Activated T-cell treated with anti-CD3 and anti-CD28 coated beads for 48 hours (primary cell): ENCODE measurements at places on chromosomes 5 and 9.

DNA sequence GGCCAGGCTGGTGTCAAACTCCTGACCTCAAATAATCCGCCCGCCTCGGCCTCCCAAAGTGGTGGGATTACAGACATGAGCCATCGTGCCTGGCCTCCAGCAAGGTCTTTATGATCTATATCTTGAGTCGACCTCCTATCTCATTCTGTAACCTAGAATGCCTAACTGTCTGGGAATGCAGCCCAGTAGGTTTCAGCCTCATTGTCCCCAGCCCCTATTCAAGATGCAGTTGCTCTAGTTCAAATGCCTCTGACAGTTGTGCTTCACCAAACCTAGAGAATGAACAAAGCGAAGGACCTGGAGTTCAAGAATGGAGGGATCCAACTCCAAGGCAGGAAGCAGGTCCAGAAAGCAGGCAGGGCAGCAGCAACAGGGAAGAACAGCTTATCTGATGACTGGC, 30.8 kb downstream of the GLRX start:
- no peak for DNase-seq

GRCh38 chr9:123316053-123316718, 39.8 kb upstream of the CRB2 start:
- no peak for DNase-seq

DNA sequence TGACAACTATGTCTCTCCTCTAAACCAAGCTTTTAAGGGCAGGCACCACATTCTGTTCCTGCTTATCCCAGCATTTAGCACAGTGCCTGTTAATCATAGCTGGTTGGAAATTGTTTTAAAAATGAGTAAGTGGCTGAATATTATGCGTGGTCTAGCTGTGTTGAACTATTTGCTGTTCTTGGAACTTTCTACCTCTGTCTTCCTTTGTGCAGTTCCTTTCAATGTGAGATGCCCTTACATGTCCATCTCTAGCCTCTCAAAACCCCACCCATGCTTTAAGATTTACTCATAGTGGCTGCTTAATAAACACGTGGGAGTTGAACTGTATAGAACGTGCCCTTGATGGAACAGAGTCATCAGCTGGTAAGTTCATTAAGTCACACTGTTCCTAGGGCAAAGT, 34.5 kb downstream of the C9orf57 start:
- no peak for DNase-seq

DNA sequence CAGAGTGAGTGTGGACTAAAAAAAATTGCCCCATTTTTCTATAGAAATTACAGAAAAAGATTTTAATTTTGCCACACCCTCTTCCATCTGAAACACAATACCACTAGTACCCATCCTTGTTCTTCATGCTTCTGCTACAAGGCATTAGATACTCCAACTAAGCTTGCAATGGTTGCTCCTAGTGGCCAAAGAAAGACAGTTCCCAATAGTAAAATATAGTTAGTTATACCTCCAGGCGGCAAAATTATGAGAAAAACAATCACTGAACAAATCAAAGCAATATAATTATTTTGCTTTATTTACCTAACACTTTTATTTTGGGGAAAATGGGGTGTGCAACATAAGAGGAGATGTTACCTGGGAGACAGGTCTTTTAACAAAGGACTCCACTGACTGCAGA, 101.2 kb downstream of the RAPGEF6 start:
- no peak for DNase-seq

- DNase-seq = no peak
Observed at GRCh38 chr9:33260372-33260771, 4.1 kb downstream of the BAG1 start.

DNA sequence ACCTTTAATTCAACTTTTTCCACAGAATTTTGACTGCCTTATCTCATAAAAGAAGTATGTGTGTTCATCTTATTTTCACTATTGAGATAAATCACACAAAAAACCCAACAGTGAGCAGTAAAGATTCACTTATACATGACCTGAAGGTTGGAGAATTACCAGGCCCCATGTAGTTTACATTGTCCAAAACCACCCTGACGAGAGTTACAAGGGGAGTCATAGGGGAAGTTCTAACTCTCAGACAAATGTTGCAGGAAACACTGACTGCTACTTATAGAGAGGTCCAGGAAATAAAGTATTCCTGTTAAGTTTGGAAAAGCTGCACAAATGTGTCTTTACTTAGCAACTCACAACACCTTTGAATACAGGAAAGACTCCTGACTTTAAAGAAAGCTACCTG, 14.1 kb downstream of the SPATA9 start:
- no peak for DNase-seq

DNA sequence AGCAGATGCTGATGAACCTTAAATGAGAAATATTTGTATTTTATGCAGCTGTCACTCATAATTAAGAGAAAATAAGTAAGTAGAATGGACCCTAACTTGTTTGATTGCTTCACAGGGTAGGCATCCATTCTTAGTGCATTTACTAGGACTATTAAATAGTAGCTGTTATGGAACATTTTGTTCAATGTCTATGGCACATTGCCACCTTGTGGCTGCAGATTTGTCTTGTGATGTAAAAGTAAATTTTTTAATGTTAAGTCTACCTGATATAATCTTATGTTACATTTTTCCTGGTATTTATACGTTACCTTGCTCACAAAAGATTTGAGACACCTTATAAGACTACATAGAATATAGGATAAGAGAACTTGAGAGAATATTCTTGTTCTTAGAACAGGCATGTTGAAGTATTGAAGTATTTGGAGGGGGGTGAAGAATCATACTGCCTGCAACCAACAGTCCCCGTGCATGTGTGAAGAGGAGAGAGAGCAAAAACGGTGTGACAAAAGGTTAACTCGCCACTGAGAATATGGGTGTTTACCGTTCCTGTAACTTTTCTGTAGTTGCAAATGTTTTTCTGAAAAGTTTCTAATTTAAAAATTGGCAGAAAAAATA, 161.1 kb downstream of the MAST4 start:
- no peak for DNase-seq

DNA sequence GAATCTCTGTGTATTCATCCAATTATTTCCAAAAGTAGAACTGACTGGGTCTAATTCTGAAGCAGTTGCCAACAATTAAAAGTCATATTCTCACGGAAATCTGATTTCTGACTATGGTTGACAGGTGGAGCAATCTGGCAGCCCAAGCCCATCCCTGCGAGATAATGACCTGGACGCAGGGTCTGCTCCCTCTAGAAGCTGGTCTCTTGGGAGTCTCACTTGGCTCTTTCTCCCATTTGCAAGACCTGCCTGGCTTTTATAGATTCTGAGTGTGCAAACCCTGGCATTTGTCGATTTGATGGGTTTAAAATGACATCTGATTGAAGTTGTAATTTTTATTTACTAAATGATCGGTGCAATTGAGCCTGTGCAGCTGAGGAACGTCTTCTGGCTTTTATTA, 49.4 kb upstream of the NEURL1B start:
- no peak for DNase-seq

- DNase-seq = no peak
Observed at GRCh38 chr9:99119976-99120655, 15.2 kb downstream of the TGFBR1 start.

DNA sequence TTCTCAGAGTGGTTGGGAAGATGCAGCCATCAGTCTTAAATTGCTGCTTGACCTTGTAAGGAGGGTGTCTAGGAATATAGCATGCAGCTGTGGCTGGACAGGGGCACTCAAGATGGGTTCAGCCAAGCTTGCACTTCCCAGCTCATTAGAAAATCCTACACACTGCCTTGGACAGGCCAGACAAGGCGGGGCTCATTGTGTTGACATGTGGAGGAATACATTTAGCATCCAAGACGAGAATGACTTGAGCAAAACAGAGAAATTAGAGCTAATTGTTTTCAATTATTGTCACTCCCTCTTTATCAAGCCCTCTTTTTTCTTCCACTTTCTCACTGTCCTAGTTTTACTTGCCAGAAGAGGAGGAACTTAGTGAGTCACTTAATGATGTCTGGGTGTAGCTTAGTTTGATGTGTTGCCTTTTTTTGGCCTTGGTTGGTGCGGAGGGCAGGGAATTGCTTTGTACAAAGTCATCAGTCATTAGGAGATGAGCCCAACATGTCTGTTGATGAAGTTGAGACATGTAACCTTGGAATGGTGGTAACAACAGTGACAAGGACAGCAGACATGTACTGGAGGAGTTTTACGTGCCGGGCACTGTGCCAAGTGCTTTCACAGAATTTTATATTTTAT, 1219.3 kb upstream of the WWC1 start:
- DNase-seq = no peak

GRCh38 chr5:159359408-159359807, 29.1 kb upstream of the IL12B start:
- no peak for DNase-seq

DNA sequence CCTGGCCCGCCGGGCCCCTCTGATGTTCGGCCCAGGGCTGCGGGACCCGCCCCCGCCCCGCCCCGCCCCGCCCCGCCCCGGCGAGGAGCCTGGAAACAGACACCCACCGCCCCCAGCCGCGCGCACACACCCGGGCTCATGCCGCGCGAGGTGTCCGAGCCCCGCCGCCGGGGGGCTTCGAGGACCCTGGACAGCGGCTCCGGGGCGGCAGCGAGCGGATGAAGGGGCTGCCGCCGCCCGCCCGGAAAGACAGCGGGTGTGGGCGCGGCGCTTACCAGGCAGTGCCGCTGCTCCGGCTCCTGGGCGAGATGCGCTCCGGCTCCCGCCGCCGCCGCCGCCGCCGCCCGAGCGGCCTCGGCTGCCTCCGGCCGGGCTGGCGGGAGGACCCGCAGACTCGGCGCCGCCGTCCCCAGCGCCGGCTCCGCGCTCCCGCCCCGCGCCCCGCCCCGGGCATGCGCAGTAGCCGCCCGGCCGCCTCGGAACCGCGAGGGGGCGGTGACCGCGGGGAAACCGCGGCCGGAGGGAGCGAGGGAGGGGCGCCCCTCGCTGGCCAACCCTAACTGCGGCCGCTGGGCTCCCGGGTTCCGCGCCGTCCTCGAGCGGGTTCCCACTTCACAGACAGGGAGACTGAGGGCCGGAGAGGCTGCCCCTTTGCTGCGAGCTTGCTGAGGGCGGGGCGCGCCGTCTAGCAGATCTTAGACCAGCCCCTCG, at the start of gene GPRIN1:
Gene GPRIN1, minus strand, starts transcription at position 433 of the 711 bp plus-strand sequence. CDS start 10,322 bp downstream, outside the sequence.
- DNase-seq = peak; percentile 77

GRCh38 chr9:100700689-100701318, 122.9 kb downstream of the CAVIN4 start:
- no peak for DNase-seq

- no peak for DNase-seq
Observed at GRCh38 chr5:32445831-32446614, 1.5 kb upstream of the ZFR start.

GRCh38 chr9:105694190-105694847, at the start of gene TMEM38B:
Gene TMEM38B, plus strand, starts transcription at chr9:105694541. Its CDS starts 120 bp downstream, at chr9:105694661.
- DNase-seq = peak; percentile 79

DNA sequence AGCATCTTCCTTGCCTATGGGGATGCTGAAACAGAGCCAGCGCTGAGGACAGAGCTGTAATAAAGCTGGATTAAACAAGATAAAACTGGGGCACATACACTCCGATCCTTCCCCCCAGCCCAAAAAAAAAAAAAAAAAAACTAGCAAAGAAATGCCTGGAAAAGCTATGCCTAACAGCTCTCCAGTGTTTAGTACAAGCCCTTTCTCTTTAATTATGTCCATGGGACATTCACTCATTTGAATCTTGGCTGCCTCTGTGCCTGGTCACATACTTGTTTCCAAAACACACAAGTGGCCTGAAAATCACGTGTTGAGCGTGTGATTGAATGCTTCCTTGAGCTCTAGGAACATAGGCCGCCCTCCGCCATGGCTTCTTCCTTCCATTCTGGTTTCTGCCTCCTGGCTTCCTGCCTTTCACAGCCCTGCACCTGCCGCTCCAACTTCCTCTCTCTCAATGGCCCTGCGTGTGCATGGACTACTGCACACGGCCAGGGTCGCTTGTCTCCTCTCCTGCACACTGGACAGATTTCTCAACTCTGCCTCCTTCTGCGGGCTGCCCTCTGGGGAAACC, 111.0 kb upstream of the RETREG1 start:
- DNase-seq = no peak

DNA sequence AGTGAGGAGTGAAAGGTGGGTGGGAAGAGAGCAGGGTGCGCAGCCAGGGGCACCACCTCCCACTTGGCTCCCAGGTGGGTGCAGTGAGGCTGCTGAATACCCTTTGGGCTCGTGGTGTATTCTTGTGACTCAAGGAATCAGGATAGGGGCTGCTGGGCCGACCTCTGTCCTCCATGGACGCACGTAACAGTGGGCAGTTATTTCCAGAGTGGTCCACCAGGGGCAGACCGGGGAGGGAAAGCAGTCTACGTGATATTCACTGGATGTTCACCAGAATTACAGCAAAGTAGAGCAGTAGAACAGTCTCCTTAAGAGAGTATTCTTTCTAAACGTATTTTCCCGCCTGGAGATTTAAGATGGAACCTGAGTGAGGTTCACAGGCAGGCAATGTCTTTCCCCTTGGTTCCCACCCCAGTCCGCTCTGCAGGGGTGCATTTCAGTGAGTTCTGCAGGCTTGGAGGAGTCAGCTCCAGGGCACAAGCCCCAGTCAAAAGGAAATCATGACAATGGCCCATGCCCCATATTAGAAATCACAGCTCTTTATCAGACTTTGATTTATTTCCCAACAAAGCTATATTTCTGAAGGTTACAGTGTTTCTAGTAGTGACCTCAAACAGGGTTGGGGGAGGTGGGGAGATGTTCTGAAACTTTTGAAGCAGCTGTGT, 88.7 kb downstream of the SYK start:
- DNase-seq = no peak

DNA sequence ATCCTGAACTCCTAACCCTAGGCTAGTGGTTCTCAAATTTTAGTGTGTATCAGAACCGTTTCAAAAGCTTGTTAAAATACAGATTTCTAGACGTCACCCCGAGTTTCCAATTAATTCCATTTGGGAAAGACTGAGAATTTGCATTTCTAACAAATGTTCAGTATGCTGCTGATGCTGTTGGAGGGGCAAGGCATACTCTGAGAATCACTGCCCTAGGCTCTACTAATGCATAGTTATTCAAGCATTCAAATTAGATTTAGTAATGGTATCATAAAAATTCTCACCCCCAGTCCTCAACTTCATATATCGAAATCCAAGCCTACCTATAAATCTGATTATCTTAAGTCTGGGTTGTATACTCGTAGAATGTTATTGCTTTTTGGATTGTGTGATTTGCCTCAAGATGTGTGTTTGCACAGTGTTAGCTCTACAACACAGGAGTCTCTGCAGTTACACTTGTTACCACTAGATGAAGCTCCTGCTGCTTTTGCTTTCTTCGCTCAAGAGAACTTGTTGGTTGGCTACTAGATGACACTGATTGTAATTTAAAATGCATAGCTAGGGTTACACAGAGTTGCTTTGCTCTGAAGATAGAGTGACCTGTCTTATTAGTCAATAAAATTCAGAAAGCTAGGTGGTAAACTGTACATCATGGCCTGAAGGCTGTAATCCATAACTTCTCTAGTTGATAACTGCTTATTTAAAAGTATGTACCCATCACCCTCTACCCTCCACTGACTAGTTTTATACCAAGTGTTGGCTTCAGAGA, 7.5 kb upstream of the ERAP2 start:
- no peak for DNase-seq

GRCh38 chr5:180813420-180813819, 10.8 kb upstream of the MGAT1 start:
- DNase-seq = no peak

- DNase-seq = no peak
Observed at GRCh38 chr5:34608859-34609648, 47.1 kb upstream of the RAI14 start.
